CD4-positive, CD25-positive, alpha-beta regulatory T cell (primary cell): ENCODE measurements at places on chromosomes 16 and 17. TPM values are rescaled to one million over a fixed set of nuclear protein-coding genes. Genes with fewer than 3 reads are reported as not detected.

GRCh38 chr16:55036371-55036821 is 105.7 kb downstream of the IRX5 start:
- no peak overlapping the region for H3K4me3 ChIP-seq
- no peaks in the 10 kb centered on the region for H3K27me3 ChIP-seq
- no peaks in the 10 kb centered on the region for H3K4me1 ChIP-seq
- no peak for DNase-seq

GRCh38 chr16:66004699-66005098 is 361.8 kb upstream of the CDH5 start:
- DNase-seq = no peak
- no peak overlapping the region for H3K4me3 ChIP-seq
- H3K4me1 ChIP-seq = no peaks in the 10 kb centered on the region
- no peaks in the 10 kb centered on the region for H3K36me3 ChIP-seq
- H3K27me3 ChIP-seq = no peaks in the 10 kb centered on the region
- H3K27ac ChIP-seq = no peak overlapping the region

DNA sequence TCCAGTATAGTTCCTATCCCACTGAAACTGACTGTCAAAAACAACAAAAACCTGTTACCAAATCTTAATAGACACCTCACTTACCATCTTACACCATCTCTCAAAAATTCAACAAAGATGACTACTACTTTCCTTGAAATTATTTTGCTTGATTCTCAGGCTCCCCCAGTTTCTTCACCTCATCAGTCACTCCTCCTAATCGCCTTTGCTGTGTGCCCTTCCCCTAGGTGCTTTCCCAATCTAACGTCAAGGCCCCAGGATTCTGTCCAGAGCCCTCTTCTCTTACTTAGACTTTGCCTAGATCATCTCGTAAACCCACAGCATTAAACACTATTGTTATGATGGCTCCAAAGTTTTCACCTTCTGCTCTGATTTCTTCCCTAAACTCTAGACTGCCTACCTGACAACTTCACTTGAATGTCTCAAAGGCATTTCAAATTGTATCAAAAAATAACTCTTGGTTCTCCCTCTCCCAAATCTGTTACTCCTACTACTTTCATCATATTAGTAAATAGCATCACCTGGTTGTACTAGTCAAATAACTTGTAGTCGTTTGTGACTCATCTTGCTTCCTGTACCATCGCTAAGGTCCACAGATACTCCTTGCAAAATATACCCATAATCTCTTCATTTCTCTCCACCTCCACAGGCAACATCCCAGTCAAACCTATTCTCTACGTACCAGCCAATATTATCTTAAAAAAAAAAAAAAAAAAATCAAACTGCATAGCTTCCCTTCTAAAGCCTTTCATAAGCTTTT is 18.0 kb downstream of the C16orf87 start:
- peaks cover 3% of the 10 kb centered on the region for H3K36me3 ChIP-seq
- no peak for DNase-seq
- peaks cover 40% of the 10 kb centered on the region for H3K4me1 ChIP-seq
- peak overlapping the region; percentile 17 for H3K4me3 ChIP-seq

DNA sequence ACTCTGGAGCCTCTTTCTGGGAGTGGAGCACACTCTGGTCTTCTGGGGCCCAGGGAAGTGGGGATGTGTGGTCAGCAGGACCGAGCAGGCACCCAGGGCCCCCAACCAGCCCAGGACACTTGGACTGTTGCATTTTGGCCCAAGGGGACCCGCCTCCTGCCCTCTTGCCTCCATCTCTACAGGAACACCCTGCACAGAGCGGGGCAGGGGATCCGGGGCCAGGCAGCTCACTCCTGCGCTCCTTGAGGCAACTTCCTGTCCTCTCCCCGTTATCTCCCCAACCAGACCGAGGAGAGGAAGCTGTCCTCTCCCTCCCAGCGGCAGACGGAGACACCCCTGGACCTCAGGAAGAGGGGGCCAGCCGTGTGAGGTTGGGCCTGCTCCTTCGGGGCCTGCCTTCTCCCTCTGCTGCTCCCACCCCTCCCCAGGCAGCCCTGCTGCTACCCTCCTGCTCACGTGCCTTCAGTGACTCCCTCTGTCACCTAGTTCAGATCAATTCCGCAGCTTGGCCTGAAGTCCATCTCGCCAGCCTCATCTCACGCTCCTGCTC is 10.0 kb upstream of the ATP2A3 start:
- H3K4me1 ChIP-seq = peaks cover 13% of the 10 kb centered on the region
- H3K27ac ChIP-seq = no peak overlapping the region
- no peaks in the 10 kb centered on the region for H3K27me3 ChIP-seq
- H3K36me3 ChIP-seq = no peaks in the 10 kb centered on the region
- DNase-seq = no peak

DNA sequence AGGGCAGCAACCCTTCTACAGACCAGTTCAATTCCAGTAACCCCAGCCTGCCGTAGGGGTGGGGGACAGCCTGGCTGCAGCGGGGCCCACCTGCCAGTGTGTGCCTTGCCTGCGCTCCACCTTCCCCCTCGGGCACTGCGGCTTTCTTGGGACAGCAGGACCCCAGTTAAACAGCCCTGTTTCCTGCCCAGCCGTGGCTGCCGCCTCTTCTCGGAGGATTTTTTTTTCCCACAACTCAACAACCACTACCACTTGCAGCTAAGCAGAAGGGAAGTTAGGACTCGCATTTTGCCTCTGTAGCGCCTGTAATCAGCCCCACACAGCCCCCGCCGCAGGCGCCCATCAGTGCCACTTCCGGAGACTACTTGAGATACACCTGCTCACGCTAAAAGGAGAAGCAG is 76.1 kb downstream of the RAI1 start:
- H3K27me3 ChIP-seq = no peaks in the 10 kb centered on the region
- H3K27ac ChIP-seq = peak overlapping the region; percentile 58
- DNase-seq = peak; percentile 40
- H3K4me3 ChIP-seq = no peak overlapping the region
- H3K36me3 ChIP-seq = no peaks in the 10 kb centered on the region
- peaks cover 43% of the 10 kb centered on the region for H3K4me1 ChIP-seq

GRCh38 chr16:22624038-22624799 is 113.5 kb downstream of the NPIPB5 start:
- H3K27ac ChIP-seq = no peak overlapping the region
- no peak for DNase-seq
- peaks cover 7% of the 10 kb centered on the region for H3K27me3 ChIP-seq
- H3K36me3 ChIP-seq = no peaks in the 10 kb centered on the region

DNA sequence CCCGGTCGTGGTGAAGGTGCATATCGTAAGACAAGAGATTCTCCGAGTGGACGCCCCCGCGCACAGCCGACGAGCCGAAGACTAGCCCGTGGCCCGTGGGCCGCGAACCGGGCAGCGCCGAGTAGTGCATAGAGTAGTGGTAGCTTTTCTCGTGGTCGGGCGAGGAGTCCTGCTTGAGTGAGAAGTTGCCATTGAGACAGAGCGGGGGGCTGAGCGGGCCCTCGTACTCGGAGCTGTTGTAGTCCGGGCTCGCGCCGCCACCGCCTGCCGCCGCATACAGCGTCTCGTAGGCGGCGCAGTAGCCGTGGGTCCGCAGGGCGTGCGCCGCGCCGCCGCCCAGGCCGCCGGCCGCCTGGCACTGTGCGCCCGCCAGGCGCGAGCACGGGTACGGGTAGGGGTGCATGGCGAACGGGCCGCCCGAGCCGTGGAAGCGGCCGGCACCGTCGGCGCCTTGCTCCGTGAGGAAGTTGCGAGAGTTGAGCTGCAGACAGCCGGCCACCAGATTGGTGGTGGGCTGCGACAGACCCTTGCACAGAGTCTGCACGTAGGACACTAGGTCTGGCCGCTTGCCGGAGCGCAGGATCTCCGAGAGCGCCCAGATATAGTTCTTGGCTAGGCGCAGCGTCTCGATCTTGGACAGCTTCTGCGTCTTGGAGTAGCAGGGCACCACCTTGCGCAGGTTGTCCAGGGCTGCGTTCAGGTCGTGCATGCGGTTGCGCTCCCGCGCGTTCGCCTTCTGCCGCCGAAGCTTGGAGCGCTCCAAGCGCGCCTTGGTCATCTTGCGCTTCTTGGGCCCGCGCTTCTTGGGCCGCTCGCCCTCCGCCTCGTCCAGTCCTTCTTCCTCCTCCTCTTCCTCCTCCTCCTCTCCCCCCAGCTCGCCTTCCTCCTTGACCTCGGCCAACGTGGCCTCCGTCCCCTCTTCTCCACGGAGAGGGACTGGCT is 2.0 kb downstream of the NEUROD2 start:
- H3K27ac ChIP-seq = no peak overlapping the region
- peaks cover 33% of the 10 kb centered on the region for H3K27me3 ChIP-seq
- H3K36me3 ChIP-seq = no peaks in the 10 kb centered on the region
- H3K4me3 ChIP-seq = no peak overlapping the region

DNA sequence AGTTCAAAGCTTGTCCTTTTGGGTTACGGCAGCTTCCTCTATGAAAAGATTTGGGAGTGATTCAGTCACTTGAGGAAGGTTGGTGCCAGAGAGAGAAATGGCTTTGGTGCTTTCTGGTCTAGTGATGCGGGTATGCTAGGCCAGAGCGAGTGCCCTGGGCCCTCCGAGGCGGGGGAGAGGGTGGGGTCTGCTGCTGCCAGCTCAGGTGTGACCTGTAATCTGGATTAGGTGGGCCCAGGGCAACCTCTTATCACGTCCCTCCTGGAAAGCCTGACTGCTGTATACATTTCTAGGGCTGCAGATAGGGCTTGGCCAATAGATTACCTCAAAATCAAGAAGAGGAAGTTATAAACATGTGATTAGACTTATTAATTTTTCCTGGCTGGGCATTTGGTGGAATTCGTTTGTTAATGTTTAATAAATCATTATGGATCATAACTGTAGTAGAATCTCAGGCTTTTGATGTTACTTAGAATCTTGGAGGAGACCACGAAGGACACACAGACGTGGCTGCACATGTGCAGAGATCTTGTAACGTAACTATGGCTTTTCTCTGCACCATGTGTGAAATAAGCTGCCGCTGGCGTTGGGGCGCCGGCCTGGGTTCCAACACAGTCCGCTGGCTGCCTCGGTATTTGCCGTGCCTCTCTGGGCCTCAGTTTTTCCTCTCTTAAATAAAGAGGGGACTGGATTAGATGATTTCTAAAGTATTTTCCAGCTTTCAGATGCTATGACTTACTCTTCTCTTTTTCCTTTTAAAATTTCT is 1.2 kb downstream of the IRF8 start:
- no peaks in the 10 kb centered on the region for H3K36me3 ChIP-seq
- no peak overlapping the region for H3K27ac ChIP-seq
- H3K4me3 ChIP-seq = no peak overlapping the region
- H3K27me3 ChIP-seq = peaks cover 21% of the 10 kb centered on the region

- no peaks in the 10 kb centered on the region for H3K36me3 ChIP-seq
- DNase-seq = no peak
- H3K27ac ChIP-seq = no peak overlapping the region
Measured at GRCh38 chr16:51134876-51135275, 16.2 kb downstream of the SALL1 start.

DNA sequence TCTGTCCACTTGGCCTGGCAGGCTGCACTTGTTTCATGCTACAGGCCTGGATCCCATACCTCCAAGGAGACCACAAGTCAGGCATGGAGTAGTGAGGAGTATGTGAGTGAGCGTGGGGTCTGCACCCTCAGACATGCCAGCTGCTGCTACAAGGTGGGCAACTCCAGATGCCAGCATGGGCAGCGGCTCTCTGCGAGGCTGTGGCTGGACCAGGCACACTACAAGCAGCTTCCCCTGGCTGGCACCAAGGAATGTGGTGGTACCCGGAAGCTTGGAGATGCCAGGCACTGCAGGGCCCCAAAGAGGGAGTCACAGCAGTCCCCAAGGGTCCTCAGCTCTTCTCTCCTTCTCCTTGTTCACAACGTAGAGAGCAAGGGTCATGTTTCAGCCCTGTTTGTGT is 16.1 kb upstream of the DNAH9 start:
- DNase-seq = no peak
- no peak overlapping the region for H3K4me3 ChIP-seq
- H3K27me3 ChIP-seq = no peaks in the 10 kb centered on the region
- H3K4me1 ChIP-seq = no peaks in the 10 kb centered on the region
- no peak overlapping the region for H3K27ac ChIP-seq

DNA sequence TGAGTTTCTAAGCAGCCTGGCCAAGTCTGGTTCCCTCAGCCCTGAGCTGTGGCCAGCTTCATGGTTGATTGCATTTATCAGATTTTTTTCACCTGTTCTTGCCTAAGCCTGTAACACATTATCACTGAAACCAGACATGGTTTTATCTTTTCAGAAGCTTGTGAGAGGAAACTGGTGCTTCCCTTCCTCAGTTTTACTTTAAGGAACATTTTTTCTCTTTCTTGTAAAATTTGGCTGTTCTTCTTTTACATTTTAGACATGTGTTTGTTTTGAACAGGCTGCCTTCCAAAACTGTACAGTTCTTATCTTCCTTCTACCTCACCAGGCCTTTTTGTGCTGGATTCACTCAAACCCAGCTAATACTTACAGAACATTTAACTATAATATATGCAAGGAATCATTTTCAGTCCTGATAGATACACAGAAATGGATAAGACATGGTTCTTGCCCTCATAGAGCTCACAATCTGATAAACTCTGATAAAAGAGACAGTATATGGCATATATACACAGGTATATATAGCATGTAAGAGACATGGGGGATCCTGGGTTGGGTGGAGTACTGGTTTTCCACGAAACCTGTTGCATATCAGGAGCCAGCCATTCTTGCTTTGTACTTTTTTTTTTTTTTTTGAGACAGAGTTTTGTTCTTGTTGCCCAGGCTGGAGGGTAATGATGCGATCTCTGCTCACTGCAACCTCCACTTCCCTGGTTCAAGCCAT is 44.5 kb downstream of the ZNRF1 start:
- H3K36me3 ChIP-seq = no peaks in the 10 kb centered on the region
- no peak for DNase-seq
- no peak overlapping the region for H3K27ac ChIP-seq
- no peaks in the 10 kb centered on the region for H3K27me3 ChIP-seq
- no peak overlapping the region for H3K4me3 ChIP-seq
- no peaks in the 10 kb centered on the region for H3K4me1 ChIP-seq

GRCh38 chr17:9444687-9445086 is 130.9 kb downstream of the STX8 start:
- H3K27me3 ChIP-seq = no peaks in the 10 kb centered on the region
- H3K4me3 ChIP-seq = no peak overlapping the region
- no peak for DNase-seq
- no peak overlapping the region for H3K27ac ChIP-seq
- H3K36me3 ChIP-seq = peaks cover 3% of the 10 kb centered on the region

DNA sequence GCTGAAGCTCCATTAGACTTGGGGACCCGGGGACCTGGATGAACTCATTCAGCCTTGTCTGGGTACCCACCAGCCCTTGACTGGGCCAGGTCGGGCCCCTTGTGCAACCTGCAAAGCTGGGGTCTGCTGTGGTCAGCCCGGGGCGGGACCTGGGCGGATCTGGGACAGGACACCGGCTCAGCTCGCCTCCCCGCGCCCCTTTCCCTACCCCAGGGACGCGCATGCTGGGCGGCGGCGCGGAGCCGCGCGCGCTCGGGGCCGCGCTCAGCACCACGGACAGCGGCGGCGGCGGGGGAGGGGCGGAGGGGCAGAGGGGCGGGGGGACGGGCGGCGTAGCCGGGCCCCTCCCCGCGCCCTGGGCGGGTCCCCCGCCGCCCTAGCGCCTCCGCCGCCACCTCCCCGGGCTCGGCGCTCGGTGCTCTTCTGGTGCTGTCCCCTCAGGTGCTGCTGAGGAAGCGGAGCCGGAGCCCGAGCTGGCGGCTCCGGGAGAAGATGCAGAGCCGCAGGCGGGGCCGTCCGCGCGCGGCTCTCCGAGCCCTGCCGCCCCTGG is 7.4 kb downstream of the ACD start:
- H3K4me1 ChIP-seq = no peaks in the 10 kb centered on the region
- H3K27me3 ChIP-seq = no peaks in the 10 kb centered on the region
- peaks cover 66% of the 10 kb centered on the region for H3K36me3 ChIP-seq
- DNase-seq = no peak

The CCL17 gene
- total RNA-seq = not detected

The RBFOX1 gene
- not detected for total RNA-seq

The NPW gene
- not detected for total RNA-seq
